ENCODE measurements at places on chromosomes 16 and 17. TPM values are rescaled to one million over a fixed set of nuclear protein-coding genes. Genes with fewer than 3 reads are reported as not detected.

DNA sequence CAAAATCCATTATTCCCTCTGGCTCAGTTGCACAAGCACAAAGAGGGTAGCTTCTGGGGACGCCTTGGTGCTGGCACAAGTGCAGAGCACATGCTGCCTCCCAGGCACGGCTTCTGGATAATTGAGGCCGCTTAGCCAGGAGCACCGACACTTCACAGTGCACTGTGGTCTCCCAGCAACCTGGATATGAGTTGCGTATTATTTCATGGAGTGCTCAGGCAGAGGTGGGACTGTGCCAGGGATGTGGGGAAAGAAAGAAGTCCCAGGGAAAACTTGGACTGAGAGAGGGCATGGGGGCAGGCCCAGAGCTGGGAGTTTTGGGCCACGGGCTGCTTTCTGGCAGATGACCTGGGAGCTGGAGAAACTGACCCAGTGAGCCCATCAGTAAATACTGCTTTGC lies 37.5 kb downstream of the MPRIP start:
- no peak for DNase-seq

DNA sequence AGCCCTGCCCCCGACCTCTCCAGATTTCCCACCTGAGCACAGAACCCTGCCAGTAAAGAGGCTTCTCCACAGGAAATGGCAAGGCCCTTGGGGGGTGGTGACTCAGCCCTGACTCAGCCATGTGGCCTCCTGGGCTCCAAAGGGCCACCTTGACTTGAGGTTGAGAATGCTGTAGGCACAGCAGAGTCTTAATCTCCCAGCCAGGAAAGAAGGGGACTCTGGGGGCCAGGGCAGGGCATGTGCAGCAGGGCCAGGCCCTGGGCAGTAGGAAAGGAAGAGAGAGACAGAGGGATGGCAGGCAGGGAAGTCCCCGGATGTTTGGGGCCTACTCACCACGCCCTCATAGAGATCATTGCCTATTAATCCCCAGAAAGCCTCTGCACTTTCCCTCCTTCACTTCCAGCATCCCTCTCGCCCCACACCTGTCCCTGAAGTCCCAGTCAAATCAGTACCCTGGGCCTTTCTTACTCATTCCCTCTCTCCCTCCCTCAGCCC lies 4.8 kb upstream of the ITGA3 start:
- peak; percentile 96 for DNase-seq

- peak; percentile 93 for DNase-seq
Observed at GRCh38 chr17:82003411-82004381, 19.0 kb downstream of the CENPX start.

GRCh38 chr17:81309859-81310839 lies 15.0 kb upstream of the SLC38A10 start:
- DNase-seq = no peak

DNA sequence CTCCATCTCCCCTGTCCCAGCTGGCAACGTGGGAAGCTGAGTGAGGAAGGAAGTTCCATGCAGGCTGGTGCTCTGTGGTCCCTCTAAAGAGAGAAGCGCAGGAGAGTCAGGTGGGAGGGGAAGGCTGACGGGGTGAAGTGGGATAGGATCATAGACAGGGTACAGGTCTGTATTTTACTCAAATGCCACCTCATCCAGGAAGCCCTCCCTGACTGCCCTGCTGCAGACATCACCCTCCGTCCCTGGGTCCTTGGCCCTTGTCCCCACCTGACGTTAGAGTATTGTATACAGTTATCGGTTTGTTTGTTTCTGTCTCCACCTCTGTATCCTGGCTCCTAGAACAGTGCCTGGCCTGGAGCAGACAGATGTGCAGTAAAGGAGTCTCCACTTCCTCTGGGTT lies 11.7 kb downstream of the CANT1 start:
- DNase-seq = no peak

GRCh38 chr16:49619811-49620157 lies 236.1 kb downstream of the ZNF423 start:
- DNase-seq = no peak

GRCh38 chr16:11556214-11556819 lies 30.4 kb downstream of the LITAF start:
- DNase-seq = no peak

DNA sequence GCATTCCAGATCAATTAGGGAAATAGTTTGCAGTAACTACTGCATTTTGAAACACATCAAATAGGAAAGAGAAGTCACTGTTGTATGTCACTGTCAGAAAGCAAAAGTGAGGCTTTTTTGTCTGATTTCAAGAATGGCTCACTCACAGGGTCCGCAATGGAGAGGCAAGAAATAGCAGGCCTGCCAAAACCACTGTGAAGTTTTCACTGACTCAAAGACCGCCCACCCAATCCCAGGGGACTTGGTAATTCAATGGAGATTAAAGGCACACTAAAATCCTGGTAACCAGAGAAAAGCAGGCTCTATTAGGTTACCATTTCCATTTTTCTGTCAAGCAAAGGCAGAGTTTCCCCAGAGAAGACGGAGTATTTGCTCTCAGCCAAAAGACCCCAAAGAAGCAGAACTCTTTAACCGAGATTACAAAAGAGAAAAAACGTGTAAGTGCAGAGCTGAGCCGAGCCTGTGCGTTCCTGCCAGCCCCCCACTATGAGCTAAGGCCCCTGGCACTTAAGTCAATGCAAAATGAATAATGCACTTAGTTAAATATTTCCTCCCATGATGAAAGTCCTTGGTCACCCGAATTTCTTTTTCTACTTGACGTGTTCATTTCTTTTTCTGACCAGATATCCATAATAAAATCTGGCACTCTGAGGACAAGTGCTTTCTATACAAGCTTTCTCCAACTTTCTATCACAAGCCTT lies 57.0 kb downstream of the FOXL1 start:
- DNase-seq = no peak

- DNase-seq = no peak
Observed at GRCh38 chr17:77542011-77542410, 401.2 kb downstream of the SEC14L1 start.

GRCh38 chr17:44219616-44220212 lies at the start of gene UBTF:
TSS of gene UBTF (minus strand) at chr17:44219675. CDS start at chr17:44218229, 1,446 bp downstream.
- no peak for DNase-seq

DNA sequence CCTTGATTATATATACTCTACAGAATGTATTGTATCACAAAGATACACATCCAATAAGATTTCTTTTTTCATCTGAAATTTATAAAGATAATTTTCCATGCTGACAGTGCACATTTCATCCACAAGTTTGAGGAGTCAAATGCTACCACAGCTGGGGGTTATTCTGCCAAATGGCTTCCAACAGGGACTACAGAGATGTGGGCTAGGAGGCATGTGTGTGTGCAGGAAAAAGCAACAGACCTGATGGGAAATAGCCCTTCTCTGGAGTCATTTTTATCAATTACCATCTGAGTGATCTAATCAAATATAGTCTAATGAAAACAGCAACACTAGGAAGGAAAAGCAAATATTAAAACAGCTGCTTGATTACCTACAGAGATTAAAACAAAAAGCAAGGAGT lies 290.5 kb downstream of the CEP112 start:
- no peak for DNase-seq

DNA sequence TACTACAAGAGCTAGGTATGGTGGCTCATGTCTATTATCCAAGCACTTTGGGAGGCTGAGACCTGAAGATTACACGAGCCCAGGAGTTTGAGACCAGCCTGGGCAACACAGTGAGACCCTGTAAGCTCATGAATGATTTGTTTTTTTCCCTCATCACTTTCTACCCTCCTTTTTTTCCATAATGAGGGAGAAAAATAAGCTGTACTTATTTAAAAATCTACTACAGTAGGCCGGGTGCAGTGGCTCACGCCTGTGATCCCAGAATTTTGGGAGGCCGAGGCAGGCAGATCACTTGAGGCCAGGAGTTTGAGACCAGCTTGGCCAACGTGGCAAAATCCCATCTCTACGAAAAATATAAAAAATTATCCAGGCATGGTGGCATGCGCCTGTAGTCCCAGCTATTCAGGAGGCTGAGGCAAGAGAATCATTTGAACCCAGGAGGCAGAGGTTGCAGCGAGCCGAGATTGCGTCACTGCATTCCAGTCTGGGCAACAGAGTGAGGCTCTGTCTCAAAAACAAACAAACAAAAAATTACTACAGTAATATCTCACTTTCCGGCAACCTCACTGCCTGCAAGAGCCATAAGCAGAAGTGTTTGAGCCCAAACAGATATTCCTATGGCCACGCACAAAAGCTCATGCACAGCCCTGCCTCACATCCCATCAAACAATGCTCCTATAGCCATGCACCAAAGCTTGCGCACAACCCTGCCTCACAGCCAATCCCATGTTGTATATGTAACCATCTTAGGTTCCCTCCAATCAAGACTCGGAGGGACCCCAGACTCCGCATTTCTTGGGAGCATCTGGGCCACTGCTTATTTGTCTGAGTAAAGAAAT lies 37.4 kb downstream of the TK2 start:
- no peak for DNase-seq

DNA sequence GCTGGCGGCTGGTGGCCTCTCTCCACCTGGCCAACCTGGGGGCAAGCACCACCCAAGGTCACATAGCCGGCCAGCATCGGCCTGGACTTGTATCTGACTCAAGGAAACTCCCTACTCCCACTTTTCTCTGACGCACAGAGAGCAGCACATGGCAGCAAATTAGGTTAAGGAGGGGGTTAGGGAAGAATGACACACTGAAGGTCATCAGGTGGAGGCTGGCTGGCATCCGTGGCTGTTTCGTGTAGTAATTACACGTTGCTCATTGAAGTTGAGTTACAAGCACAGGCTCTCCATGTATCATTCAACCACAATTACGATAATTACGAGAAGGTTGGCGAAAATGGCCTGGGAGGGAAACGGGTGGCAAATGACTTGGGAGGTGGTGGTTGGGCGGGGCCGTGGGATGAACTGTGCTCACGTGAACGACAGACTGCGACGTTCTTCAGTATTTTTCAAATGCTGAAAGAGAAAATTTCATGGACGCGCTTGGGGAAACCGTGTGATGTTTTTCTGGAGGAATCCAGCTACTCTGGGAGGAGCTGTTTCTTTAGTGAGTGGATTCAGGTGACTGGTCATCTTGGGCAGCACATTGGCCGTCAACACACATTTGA lies 4.0 kb upstream of the METRNL start:
- no peak for DNase-seq

DNA sequence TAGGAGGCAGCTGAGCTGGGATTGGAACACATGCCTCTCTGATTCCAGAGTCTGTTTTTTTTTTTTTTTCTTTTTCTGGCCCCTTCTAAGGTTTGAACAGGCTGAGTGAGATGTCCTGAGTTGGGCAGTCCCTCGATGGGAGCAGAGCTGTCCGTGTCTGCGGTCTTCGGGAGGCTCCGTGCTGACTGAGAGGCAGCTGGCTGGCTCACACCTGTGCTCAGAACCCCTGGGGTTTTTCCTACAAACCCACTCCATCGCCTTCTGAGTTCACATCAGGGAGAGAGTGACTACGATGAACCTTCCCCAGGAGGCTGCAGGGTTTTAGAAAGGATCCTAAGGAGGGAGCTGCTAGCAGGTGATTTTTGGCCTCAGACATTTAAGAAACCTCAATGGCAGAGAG lies 92.5 kb downstream of the IRF8 start:
- no peak for DNase-seq

DNA sequence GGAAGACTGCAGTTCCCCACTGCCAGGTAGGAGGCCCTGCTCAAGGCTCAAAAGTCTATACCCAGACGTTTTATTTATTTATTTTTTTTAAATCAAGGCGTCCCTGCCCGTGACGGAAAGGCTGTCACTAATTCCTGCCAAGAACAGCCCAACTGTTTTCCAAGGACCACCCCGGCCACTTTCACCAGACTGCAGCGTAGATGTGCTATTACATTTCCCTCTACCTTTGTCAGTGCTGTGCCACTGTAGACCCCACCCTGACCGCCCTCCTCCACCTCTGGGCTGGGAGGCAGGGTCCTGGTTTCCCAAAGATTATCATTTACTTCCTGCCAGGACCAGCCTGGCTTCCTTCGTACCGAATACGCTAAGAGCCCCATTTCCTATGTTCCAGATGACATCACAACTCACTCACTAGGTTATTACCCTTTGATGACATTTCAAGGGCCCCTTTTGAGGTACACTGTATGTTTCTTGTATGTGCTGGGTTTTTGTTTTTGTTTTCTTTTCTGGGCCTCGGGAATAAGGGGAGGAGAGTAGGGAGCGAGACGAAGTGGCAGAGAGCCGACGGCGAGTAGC lies 6.3 kb upstream of the RNF227 start:
- DNase-seq = no peak

DNA sequence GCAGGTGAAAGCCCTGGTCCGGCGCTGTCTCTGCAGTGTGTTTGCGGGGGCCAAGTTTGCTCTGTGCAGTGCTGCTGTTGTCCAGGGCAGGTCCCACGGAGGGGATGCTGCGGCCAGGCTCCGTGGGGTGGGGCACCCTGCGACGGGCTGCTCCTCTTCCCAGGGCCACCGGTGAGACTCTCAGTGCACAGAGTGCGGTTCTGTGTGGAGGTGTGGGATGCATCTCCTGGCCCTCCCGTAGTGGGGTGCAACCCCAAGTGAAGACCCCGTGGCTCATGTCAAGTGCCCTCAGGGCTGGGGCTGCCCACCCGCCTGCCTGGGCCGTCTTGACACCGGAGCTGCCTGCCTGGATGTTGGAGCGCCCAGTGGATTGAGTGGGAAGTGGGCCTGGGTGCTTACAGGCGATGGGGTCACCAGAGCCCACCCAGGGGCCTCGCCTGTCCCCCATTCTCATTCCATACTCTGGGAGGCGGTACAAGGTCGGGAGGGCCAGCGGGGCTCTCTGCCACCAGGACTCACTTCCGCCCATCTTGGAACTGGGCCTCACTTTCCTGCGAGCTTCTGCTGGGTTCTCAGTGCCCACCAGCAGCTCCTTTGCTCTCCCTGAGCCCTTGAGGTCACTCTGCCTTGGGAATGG lies 119.9 kb downstream of the BANP start:
- DNase-seq = no peak

DNA sequence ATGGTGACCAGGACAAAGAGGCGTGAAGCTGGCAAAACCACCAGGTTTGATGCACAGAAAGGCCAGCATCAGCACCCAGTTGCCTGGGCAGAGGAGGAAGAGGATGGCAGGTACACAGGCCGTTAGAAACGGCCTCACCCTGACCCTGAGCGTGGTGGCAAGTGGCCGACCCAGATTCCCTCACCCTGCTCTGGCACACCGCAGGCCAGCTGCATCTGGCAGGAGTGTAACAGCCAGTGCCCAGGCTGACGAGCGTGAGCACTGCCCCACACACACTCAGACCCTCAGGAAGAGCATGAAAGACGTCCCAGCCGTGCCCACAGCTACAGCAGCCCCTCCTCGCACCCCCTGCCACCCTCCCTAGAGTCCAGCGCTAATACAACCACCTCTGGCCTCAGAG lies 82.0 kb downstream of the ANKRD11 start:
- no peak for DNase-seq

Gene MON1B
- total RNA-seq = 18.6 TPM

Gene SCNN1G
- not detected for total RNA-seq

Gene KCNH6
- not detected for total RNA-seq

Gene CES3
- 1.1 TPM for total RNA-seq

Gene TBC1D26
- not detected for total RNA-seq

Gene ZNF267
- 14.6 TPM for total RNA-seq

Gene SGCA
- not detected for total RNA-seq

Gene ZNF18
- total RNA-seq = 8.0 TPM

Gene KRTAP3-1
- not detected for total RNA-seq

Gene PRR35
- total RNA-seq = not detected

Gene CD300H
- total RNA-seq = not detected

Gene CHMP1A
- 86.2 TPM for total RNA-seq

Gene TAC4
- total RNA-seq = not detected

Gene FBXL16
- 2.4 TPM for total RNA-seq

Gene SCPEP1
- 31.6 TPM for total RNA-seq

Gene GJC1
- 31.7 TPM for total RNA-seq

Gene ASPHD1
- total RNA-seq = 2.1 TPM

Measured in foreskin keratinocyte (primary cell).